ENCODE measurements at places on chromosomes 4 and X.

DNA sequence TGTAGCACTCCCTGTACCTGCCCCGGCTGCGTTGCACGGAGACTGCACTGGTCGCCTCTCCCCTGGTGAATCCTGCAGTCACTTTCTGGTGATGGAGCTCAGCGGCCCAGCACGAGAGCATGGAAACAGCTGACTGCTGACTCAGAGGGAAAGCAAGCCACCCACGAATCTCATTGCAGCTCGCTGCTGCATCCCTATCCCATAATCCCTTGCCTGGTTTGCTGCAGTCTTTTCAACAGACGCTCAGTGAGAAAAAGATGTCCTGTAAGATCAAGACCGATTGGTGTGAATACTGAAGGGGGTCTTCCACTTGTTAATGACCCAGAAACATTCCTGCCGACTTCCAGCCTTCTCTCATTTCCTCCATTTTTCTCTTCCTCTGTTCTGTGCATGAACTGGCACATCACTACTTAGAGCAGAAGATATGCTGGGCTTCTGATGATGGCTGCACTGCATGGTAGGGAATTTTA lies 52.9 kb downstream of the TRIM2 start:
- DNase-seq, result no peak

DNA sequence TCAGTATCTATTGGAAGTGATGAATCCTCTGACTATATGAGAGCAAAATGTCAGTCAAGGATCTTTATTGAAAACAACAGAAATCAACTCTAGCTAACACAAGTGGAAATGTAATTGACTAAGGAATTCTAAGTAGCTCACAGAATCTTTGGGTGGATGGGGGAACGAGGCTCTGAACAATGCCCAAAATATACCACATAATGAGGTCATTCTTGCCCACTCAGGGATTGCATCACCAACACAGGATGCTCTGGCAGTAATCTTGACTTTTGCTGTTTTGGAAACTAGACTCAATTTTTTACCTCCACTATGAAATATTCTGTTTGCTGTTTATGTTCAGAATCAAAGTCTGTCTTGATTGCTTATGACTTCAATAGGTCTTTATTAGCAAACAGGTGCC lies 127.4 kb upstream of the UNC5C start:
- DNase-seq, result no peak

DNA sequence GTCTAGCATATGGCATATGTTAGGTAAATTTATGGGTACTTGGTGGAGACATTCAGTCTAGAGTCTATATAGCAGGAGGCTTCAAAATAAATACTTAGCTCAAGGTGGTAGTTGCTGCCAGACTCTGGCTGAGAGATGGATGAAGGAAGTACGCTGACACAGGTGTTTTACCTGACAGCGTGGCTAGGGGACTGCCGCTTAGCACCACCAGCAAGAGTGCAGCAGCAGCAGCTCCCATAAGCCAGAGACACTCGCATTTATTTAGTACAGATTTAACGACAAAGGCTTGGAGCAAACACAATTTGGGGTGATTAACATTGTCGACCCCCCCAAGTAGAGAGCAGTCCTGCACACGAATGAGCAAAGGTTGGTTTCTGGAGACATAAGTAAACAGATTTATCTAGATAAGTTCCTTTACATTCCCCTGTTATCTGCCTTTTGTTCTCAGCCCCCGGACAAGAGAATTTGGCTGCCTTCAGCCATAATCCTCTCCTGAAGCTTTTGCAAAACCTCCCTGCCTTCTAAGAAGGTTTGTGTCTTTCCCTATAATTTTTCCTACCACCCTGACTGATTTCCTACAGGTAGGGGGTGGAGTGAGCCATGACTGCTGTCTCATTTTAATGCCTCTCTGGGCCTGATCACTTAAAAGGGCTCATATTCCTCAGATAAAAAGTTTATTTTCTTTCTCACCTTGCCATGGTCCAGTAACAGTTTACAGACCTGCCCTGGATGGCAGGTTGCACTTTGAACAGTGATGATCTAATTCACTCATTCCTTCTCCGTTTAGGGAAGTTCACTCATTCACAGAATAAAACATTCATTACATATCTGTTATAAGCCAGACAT lies 64.6 kb downstream of the RHOH start:
- no peak for DNase-seq

DNA sequence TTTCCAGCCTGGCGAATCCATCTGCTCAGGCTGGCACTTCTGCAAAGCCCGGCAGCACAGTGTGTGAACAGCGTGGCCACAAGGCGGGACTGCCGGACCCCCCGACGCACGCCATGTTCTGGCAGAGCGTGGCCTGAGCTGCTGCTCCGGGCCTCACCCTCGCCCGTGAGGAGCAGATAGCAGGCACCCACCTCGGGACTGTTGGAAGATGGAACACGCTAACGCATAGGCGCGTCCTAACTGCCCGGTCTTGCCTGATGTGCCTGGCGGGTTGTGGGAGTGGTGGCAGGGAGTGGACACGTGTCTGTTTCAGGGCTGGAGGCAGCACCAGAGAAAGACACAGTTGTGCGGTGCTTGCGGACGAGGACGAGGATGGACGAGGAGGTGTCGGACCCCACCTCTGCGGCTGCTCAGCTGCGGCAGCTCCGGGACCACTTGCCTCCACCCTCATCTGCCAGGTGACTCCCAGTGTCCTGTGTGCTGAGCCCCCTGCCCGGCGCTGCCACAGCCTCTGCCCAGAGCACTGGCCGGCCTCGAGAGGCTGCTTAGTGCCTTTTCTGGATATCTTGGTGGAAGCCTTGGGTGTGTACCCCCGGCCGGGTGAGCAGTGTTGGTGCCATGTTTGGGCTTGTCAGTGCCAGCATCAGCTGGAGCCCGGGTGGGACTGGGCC lies 28.2 kb downstream of the UVSSA start:
- no peak for DNase-seq

DNA sequence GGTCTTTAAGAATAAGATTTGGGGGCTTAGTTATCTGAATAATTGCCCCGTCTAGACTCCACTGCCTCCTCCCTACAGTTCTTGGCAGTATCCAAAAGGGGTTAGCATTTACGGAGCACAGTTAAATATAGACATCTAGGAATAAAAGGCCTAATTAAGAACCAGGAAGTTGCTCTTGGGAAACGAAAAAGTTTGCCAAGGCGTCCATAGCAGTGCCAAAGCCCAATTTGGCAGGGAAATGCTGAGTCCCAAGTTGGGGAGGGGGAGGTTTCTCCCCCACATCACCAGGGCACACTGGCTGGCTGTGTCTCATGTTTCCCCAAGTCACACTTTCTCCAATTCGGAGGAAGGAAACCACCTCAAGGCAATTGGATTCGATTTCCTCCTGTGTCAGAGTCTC lies 338.7 kb downstream of the FBXW7 start:
- no peak for DNase-seq

GRCh38 chr4:63505714-63506460 lies 903.4 kb downstream of the TECRL start:
- no peak for DNase-seq

GRCh38 chrX:150268839-150269355 lies 94.2 kb upstream of the MAMLD1 start:
- DNase-seq, result no peak

DNA sequence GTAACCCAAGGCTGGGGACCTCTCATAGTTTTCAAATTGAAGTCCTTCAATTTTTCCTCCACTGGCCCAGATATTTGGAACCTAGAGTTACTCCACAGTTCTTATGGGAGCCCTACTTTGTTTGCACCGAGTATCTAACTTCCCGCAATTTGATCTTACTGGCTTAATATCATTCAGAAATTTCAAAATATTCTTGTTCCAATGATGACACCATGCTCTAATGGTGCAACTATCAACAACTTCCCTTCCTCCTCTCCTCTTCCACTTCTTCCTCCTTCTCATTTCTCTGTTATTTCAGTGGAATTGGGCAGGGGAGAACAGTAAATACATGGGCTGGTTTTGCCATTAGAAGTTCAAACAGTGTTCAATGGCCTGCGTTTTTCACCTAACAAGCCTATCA lies 20.2 kb downstream of the PDCL2 start:
- DNase-seq, result no peak

GRCh38 chr4:32775049-32775448 lies 2054.9 kb downstream of the PCDH7 start:
- DNase-seq, result no peak

DNA sequence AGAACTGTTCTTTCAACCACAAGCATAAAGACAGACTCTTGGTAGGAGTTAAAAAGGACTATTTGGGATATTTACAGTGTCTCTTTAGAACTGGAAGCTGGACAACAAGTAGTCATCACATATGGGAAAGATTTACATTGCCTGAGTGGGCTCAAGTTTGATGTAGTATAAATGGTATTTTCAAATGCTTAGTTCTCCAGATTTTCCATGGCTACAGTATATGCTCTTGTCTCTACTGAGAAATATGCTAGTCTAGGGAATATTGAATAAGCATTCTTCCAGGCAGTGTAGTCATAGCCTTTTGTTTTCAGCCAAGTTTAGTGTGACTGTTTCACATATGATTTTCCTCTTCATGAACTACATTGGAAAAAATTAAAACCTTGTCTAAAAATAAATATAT lies 315.6 kb downstream of the ARHGAP24 start:
- no peak for DNase-seq

DNA sequence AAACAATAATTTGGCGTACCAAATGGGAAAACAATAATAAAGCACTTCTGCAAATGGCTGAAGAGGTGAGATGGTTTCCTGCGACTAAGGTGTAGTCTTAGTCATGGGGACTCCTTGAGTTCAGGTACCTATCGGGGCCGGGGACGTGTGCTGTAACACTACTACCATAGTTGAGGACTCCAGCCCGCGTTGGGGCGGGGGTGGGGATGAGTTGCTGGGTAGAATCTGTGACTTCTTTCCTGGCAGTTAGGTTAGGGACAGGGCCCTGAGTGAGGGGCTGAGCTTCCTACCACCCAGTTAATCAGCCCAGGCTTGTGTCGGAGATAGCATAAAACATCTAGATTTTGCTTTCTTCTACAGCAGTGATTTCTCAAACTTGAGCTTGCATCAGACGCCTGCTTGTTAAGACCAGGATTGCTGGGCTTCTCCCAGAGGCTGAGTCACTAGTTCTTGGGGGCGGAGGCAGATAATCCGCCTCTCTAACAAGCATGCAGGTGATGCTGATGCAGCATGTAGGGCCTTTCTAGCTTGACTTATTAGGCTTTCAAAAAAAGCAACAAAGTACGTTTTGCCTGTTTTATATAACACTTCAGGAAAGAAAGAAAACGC lies 30.2 kb downstream of the RBBP7 start:
- no peak for DNase-seq

GRCh38 chrX:20432048-20432447 lies 165.3 kb upstream of the RPS6KA3 start:
- no peak for DNase-seq

GRCh38 chr4:142396279-142396678 lies 449.8 kb downstream of the INPP4B start:
- no peak for DNase-seq

- DNase-seq, result no peak
These were observed 38.4 kb downstream of the NOP14 start for GRCh38 chr4:2924765-2925301.

DNA sequence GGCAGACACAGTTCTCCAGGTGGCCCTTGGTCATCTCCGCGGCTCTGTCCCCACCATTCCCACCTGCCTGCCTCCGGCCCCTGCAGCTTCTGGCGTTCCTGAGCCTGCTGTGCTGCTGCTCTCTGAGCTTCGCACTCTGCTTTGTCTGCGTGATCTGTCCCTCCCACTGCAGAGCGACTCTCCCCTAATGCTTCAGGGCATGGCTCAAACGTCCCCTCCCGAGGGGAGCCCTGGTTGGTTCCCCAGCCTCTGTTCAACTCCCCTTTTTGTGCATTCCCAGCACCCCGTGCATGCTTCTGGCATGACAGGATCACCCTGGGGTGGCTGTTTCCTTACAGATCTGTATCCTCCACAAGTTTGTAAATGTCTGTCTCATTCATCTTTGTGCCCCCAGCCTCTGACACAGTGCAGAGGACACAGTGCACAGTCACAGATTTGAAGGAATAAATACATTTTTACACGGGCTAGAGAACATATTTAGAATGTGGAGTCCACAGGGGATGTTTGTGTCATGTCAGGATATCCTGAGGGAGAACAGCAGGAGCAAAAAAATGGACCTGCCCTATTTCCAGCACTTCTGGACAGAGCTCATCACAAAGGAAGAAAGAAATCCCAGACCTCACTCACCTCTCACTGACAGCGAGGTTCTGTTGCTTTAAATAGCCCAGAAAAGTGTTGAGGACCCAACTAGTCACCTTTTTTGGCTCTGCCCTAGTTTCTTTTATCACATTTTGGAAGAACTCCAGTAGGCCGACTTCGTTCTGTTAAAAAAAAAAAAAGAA lies 72.6 kb downstream of the GATB start:
- DNase-seq, result no peak

- DNase-seq, result no peak
These were observed 11.0 kb downstream of the ARHGAP36 start for GRCh38 chrX:131068945-131069719.

GRCh38 chr4:110310795-110311194 lies 112.4 kb upstream of the ELOVL6 start:
- no peak for DNase-seq

DNA sequence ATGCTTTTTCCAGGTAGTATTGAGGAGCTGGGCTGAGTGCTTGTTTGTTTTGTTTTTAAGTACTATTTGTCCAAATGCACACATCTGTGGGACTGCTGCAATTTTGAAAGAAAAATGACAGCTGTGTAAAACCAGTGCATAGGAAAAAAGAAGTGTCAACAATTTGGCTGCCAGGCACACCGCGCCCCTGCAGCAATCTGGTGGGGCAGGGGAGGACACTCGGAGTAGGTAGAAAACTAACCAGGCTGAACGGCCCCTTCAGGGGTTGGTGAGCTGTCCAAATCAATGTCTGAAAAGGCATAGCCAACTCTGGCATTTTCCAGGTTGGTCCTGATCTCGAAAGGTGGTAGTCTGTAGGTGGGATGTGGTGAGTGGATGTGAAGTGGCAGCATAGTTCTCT lies 1.1 kb downstream of the LDOC1 start:
- no peak for DNase-seq

GRCh38 chr4:16869594-16870245 lies 28.7 kb downstream of the LDB2 start:
- DNase-seq, result no peak

DNA sequence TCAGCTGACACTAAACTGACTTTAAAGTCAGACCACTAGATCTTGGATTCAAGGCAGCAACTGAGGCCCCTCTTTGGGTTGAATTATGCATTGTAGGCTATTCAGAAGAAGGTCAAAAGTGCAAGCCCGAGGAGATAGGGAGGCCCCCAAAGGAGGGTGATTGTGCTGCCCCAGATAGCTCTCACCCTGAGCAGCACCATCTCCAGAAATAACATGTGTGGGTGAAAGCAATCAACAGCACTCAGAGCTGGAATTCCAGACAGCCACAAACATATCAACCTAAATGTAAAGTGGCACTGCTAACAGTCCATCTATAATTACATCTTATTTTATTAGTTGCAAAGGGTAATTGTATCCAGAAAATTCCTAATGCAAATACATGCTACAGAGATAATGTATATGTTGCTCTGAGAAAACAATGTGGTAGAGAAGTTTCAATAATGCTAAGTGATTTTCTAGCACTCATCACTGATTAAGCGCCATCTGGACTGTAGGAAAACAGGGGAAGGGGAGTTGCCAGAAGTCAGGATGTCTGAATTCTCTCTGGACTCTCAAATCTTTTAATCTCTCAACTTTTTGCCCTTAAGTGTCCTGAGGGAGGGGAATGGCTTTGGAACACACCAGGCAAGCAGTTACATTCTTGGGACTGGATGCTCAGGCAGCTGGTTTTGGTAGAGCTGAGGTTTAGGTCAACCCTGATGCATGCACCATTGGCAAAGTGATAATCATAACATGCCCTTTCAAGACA lies 61.8 kb upstream of the SFRP2 start:
- no peak for DNase-seq

GRCh38 chr4:138199568-138200235 lies 42.4 kb downstream of the SLC7A11 start:
- no peak for DNase-seq

Measured in stimulated activated CD8-positive, alpha-beta memory T cell treated with anti-CD3 and anti-CD28 coated beads, Interleukin-4, amount 100 ng/mL, for 1 hour (primary cell).